ENCODE measurements at places on chromosomes 1 and 21.

- no peak for DNase-seq
Measured at GRCh38 chr1:181318022-181318857, 165.1 kb upstream of the CACNA1E start.

- peak; percentile 78 for DNase-seq
Measured at GRCh38 chr1:61043010-61043820, 39.1 kb upstream of the NFIA start.

- no peak for DNase-seq
Measured at GRCh38 chr1:22121421-22121911, 21.4 kb downstream of the WNT4 start.

GRCh38 chr1:19651141-19651737, 7.1 kb downstream of the NBL1 start:
- DNase-seq: no peak

- no peak for DNase-seq
Measured at GRCh38 chr1:220182656-220183055, 88.7 kb downstream of the IARS2 start.

DNA sequence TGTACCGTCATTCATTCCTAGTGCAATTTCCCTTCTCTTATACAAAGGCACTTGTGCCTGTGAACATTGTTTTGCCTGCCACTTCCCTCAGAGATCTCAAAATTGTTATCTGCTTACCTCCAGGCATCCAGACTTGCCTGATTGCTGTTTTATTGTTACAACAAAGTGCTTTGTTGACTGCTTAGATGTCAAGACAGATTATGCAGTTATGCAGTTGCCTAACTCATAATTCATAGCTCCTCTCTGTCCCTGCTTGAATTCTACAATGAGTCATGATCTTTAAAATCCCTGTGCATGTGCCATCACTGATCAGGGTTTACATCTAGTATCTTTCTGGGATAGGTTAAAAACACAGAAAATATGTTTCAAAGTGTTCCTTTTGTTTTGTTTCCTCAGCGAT, 24.5 kb downstream of the CXADR start:
- DNase-seq: no peak
